Endodermal cell (in vitro differentiated cells): ENCODE measurements at places on chromosomes 3 and 15.

DNA sequence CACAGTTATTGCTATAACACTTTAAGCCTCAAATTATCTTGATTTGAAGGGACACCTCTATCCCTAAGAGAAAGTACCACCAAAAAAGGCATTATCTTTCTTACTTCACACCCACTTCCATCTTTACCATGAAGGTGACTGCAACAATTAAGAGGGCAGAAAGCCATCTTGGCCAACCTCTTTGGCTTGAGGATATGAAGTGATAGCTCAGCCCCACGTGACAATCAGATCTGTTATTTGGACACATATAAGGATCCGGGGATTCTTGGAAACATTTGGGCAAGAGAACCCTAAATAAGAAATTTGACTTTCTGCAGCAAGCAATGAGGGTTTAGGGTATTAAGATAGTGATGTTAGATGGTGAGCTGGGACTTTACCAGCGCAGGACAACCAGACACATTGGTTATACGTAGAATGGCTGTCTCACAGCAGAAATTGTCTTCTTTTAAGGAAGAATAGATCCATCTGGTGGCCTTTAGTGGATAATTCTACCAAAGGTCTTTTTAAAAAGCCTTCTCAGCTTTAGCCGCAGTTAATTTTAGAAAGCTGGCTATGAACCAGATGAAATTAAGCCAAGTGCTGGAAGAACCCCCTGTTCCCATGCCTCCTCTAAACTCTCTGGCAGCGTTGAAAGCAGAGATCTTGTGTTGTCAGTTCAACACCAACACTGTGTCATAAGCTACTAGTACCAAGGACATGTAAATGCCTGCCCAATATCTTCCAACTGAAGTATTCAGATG, 12.3 kb downstream of the HCLS1 start:
- no peak for DNase-seq

DNA sequence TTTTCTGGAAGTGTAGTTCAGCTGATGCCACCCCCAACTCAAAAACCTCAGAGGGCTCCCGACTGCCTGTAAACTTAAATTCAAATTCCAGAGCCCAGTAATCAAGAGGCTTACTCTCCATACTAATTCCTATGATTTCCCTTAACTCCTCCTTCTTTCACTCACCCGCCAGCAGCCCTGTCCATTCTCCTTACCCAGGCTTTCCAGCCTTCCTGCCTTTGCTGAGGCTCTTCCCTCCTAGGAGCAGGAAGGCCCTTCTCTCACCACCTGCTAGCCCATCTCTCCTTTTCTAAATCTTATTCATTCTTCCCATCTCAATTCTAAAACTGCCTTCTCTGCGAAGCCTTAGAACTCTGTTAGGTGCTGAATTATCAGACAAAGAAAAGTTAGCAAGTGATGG, 30.4 kb downstream of the RORA start:
- DNase-seq, result peak; percentile 47

DNA sequence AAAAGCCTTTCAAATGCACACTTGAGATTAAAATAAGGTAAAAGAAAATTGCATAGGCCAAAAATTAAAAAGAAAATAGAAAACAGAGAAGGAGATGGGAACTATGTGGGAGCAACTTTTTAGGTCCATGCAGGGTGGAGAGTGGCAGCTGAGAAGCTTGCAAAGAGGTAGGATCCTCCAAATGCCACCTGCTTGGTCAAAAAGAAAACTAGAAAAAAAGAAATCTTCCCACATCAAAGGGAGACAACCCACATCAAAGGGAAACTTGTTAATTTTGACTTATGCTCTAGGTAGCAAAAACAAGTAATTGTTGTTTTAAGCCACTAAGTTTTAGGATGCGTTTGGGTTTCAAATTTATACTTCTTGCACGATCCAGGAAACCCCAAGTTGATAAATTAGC, 342.9 kb downstream of the IL20RB start:
- no peak for DNase-seq

DNA sequence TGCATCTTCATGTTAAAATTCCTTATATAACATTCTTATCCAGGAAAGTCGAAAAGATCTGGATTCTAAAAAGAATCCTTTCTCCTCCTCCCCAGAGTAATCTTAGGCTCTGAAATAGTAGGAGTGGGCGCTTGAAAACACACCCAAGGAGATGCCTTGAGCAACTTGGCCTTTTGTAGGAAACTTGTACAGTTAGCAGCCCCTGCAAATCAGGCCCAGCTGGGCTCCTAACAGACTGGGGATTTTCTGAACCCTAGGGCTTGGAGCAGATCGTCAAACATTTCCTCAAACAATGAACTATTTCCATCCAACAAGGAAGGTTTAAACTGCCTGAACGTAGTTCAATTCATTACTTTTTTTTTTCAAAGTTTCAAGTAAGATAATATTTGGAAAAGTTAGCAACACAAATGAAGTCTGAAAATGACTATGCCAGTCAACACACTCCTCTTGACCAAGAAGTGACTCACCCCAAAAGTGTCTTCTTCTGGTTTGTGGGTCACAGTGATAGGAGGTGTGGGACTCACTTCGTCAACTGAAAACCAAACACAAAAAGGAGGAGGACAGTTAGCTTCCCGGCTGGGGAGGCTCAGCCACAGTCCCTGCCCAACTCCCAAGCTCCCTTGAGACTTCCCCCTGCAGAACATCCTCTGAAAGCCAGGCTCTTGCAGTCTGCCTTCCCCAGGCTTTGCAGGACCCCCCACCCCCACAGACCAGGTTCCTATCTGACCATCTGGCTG, 129.7 kb downstream of the NTRK3 start:
- DNase-seq, result no peak

GRCh38 chr3:33050071-33050653, 46.8 kb downstream of the GLB1 start:
- no peak for DNase-seq

- DNase-seq, result no peak
These were observed 288.9 kb downstream of the ZNF385D start for GRCh38 chr3:21462141-21462540.

DNA sequence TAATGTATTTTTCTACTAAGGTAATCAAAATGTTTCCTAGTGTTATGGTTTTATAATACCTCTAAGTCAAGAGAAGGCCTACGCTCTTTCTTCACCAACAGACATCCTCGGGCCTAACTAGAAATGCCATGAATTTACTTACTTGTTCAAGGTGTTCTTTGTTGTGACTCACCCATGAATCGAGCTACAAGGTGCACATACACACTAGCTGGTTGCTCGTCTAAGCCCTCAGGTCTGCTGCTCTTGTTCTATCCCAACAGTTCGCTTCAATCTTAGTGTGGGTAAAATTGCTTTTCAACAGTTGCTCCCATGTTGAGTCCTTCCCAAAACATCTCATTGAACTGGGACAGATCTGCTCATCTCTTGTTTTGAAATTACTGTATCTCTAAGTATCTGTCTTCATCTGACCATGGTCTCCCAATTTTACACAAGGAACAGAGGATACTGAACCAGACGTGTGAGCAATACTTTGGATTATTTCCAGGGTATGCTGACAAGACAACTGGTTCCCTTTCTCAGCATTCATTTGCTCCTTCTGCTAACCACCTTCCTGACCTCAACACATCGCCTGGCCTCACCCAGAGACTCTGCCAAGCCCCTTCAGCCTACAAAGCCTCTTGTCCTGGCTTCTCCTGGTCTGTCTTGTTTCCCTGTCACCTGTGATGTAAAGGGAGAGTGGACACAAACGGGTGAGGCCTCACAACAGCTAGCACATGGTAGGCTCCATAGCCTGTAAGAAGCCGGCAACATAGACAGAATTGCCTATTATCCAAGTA, 84.2 kb downstream of the NEDD4 start:
- no peak for DNase-seq

- no peak for DNase-seq
These were observed 23.7 kb upstream of the THSD4 start for GRCh38 chr15:71091601-71092000.

- DNase-seq, result peak; percentile 47
These were observed 56.6 kb upstream of the CTDSPL2 start for GRCh38 chr15:44370830-44371229.

- DNase-seq, result no peak
These were observed 70.1 kb upstream of the CCK start for GRCh38 chr3:42336103-42336502.

GRCh38 chr3:31743331-31744089, 210.8 kb downstream of the STT3B start:
- DNase-seq, result no peak

DNA sequence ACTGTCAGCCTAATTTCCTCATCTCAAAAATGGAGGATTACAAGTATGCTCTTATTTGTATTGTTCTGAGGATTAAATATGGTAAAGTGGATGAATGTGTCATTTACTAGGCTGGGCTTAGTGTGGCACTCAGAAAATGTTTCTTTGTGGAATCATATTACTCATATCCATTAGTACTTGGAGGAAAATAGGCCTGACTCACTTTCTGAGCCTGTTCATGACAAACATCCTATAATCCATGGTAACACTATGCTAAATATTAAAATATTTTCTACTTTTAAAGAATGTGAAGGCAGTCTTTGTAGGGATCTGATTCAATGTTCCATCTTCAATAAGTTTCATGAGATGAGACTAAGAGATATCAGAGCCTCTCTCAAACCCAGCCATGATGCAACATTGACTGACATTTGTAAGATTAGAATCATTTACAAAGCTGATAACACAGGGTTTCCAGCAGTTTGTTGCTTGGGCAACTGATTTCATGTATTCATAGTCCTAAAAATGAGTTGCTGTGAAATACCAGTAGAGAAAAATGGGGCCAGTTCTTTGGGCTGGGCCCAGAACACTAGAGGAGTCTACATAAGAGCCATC, 1048.5 kb downstream of the NTRK3 start:
- no peak for DNase-seq

- peak; percentile 34 for DNase-seq
These were observed 125.0 kb upstream of the MEF2A start for GRCh38 chr15:99440551-99441443.

- no peak for DNase-seq
These were observed 948 bp downstream of the MAN2C1 start for GRCh38 chr15:75367406-75367912.

DNA sequence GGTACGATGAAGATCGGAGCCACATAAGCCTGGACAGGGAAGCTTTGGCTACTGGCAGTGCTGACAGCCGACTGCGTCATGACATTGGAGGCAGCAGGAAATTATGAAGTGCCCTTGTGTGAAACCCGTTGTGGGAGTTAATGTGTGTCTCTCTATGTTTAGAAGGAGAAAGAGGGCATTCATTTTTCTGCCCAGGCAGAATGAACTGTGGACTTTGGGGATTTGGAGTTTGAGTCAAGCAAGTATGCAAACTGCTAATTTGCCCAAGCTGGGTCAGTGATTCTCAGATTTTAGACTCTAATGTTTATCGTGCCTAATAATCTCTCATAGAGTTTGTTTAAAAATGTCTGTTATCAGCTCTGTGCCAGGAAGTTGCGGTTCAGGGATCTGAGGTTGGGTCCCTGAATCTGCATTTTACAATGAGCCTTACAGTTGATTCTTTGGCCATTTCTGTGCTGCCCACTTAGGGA, 5.6 kb downstream of the CTXND1 start:
- DNase-seq, result no peak

DNA sequence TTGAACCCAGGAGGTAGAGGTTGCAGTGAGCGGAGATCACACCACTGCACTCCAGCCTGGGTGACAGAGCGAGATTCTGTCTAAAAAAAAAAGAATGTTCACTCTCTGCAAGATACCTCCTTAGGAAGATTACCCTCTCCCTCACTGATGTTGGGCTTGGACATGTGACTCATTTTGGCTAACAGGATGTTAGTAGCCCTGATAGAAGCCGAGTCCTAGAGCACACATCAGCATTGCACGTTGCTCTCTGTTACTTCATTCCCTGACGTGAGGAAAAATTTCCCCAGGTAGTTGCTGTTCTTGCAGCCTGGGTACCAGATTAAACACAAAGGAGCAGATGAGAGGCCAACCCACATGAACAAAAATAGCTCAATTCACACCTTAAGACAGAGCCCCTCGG, 78.1 kb upstream of the PRICKLE2 start:
- DNase-seq, result no peak

DNA sequence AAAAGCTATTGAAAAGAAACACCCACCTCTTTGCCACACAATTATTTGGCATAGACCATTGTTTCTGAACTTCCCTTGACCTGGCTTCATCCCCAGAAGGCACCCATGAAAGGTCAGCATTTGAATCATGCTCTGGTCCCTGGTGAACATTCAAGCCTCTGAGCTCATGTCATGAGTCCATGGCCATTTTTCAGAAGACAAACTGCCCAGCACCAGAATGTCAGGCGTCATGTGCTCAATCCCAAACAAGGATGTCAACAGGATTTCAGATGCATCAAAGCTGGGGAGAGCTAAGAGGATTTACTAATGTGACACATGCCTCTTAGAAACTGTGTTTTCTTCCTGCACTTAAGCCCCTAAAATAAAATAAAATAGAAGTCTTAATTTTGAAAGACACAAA, 41.3 kb downstream of the TMED3 start:
- no peak for DNase-seq

GRCh38 chr3:180633722-180634121, 31.8 kb downstream of the TTC14 start:
- peak; percentile 65 for DNase-seq

GRCh38 chr3:182722907-182723306, 70.4 kb upstream of the ATP11B start:
- DNase-seq, result no peak

GRCh38 chr15:29225534-29226234, 43.9 kb downstream of the NSMCE3 start:
- DNase-seq, result no peak

DNA sequence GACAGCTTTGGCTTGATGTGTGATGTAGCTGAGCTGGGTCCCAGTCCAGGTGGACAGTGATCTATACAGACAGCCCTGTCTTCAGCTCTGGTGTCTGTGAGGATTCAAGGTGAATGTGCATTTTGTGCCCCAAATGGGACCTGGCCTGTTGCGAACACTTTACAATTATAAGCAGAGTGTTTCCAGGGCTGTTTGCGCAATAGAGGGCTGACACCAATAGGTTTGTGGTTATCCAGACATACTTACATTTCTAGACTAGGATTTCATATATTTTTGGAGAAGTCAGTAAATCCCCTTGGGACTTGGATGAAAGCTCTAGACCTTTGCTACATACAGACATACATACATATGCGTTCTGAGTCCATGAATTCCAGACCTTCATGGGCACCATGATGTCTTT, 4.2 kb upstream of the TATDN2 start:
- DNase-seq, result no peak

DNA sequence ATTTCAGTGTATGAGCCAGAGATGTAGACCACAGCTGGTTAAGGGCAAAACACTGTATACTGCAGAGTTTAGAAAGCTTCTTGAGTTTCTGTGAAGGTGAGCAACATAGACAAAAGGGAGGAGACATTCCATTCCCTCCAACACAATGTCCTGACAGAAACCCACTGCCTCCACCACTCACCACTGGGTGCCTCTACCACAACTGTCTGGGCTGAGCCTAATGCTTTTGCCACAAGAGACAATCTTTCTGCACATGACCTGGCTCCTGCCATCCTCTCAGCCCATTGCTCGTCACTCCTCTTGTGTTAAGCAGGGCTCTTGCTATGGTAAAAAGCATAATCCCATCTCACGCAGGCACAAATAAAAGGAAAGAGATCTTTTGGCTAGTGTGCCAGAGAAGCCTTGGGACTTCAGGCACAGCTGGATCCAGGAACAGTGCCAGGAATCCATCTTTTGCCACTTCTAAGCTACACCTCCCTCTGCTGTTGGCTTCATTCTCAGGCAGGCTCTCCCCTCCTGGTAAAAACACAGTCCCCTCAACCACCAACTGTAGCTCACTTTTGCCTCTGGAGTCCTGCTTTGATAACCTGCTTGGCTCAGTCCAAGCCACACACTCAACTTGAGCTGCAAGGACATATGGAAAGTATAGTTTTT, 140.6 kb upstream of the PRR20G start:
- DNase-seq, result peak; percentile 45

GRCh38 chr3:5220193-5220592, 32.7 kb downstream of the EDEM1 start:
- DNase-seq, result no peak

- no peak for DNase-seq
These were observed 31.3 kb downstream of the NOX5 start for GRCh38 chr15:69045802-69046201.
